ENCODE measurements at places on chromosomes 3 and 15.

DNA sequence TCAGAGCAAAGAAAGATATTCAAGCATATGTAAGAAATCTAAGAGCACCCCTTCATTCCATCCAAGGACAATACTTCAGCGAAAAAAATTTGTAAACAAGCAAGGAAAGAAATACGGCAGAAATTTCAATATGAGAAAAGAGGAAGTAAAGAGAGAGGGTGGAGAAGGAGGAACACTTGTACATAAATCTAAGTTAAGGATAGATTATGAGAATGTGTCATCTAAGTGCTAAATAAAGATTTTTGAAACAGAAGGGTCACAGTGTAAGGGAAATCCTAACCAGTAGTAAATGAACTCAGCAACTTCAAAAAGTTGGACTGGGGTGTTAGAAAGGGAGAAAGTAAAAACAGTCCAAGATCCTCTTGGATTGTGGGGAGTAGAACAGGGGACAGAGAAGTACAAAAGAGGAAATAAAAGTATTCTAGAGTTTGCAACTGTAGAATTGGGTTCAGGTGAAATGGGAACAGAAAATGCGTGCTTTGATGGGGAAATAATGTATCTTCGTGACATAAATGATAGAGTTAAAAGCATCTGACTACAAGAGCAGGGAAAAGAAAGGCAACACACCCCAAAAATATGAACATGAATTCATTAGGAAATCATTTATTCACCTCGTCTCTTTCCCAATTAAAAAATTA lies 68.5 kb upstream of the ATP13A5 start:
- no peak for DNase-seq

DNA sequence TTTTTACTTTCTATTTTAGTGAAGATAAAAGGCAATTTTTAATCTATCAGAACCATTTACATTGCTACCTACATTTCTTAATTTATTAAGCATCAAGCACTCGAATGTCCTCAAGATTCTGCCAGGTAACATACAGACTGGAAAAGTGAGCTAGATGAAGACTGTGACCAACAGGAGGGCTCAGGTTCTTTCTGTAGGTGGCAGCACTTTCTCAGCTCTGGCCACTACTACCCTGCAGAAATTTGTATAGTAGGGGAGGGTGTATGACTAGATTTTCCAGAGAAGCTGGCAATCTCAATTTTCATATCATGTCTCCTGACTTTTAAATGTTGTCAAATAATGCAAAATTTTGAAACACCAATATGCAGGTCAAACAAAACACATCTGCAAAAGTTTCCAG lies 165.0 kb upstream of the SUCLG2 start:
- DNase-seq = no peak

- DNase-seq = no peak
Measured at GRCh38 chr15:33926260-33926659, 42.0 kb upstream of the CHRM5 start.

- no peak for DNase-seq
Measured at GRCh38 chr3:124777762-124778470, 47.7 kb downstream of the UMPS start.

- DNase-seq = no peak
Measured at GRCh38 chr15:48062148-48062872, 58.5 kb upstream of the SLC24A5 start.

DNA sequence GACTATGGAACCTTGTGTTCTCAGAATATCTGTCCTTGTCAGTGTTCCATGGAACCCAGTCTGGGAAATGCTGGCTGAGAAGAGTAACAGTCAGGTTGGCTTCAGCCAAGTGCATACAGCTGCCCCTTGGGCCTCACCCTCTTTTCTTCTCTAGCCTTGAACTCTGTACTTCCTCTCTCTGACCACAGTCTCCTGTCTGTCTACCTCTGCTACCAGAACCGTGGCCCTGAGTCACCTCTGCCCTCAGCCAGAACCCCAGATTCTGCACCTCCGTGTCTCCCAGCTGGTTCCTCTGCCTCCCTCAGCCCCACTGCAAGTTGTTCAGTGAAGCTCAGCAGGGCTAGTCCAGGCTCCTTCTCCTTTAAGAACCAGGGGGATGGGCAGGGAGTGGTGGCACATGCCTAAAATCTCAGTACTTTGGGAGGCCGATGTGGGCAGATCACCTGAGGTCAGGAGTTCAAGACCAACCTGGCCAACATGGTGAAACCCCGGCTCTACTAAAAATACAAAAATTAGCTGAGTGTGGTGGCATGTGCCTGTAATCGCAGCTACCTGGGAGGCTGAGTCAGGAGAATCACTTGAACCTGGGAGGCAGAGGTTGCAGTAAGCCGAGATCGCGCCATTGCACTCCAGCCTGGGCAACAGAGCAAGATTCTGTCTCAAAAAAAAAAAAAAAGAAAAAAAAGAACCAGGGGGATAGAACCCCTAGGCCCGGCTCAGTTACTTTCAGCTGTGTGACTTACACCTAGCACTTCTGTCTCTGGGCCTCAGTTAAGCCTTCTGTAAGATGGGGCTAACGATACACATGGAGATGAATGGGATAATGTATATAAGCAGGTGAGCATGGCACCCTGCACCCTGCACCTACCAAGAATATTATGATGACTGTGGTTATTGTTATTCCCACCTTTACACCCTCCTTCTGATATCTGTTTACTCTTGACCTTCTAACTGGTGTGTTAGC lies 24.3 kb upstream of the TATDN2 start:
- peak; percentile 63 for DNase-seq

- DNase-seq = no peak
Measured at GRCh38 chr3:111812701-111813100, 46.4 kb upstream of the PHLDB2 start.

- DNase-seq = no peak
Measured at GRCh38 chr3:87792198-87792533, 266.6 kb downstream of the CGGBP1 start.

DNA sequence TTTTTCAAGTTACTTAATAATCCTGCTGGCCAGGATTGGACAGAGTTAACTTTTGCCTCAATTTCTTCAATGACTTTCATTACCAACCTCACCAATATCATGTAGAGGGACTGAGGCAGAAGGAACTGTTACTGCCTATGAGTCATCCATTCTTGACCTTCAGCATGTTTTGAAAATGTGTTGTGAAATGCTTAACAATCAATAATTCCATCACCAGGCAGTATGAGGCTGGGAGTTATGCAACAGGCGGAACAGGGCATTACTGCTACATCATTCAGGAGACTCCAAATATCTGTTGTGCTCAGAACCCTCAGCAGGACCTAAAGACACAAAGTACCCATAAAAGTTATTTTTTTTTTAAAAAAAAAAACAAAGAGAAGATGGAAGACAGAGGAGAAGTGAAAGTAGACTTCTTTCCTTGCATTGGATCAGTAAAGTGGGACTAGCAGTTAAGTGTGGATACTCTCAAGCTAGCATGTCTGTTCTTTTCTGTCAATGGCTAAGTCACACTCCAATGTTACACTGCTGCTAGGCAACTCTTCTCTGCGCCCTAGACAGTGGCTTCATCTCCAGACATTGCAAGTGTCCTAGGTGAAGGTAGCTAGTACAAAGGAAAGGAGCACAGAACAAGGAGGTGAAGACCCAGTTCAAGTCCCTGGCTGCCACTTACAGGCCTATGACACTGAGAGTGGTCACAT lies 184.9 kb upstream of the LPP start:
- DNase-seq = no peak
